ENCODE measurements at places on chromosomes 7 and 10.
A peak's percentile ranks its signal among the peaks of the same experiment; 100 is the strongest.

DNA sequence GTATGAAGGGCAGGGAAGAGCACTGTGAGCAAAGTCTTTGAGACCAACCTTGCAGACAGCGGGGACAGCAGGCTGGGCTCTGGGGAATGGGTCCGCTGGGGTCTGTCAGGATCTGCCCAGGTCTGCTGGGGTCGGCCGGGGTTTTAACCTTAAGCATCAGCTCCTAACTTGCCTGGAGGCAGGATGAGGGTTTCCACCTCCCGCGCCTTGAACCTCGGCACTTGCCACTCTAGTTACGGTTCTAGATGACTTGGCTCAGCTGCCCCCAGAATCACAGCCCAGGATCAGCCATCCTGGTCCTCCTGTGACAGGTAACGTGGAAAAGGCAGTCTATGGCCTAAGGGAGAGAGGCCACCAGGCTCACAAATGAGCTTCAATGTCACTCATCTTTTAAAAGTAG lies 50.4 kb upstream of the CACUL1 start:
- no peak for ATAC-seq

- ATAC-seq: no peak
These were observed 493.0 kb downstream of the LRMDA start for GRCh38 chr10:75924309-75924902.

DNA sequence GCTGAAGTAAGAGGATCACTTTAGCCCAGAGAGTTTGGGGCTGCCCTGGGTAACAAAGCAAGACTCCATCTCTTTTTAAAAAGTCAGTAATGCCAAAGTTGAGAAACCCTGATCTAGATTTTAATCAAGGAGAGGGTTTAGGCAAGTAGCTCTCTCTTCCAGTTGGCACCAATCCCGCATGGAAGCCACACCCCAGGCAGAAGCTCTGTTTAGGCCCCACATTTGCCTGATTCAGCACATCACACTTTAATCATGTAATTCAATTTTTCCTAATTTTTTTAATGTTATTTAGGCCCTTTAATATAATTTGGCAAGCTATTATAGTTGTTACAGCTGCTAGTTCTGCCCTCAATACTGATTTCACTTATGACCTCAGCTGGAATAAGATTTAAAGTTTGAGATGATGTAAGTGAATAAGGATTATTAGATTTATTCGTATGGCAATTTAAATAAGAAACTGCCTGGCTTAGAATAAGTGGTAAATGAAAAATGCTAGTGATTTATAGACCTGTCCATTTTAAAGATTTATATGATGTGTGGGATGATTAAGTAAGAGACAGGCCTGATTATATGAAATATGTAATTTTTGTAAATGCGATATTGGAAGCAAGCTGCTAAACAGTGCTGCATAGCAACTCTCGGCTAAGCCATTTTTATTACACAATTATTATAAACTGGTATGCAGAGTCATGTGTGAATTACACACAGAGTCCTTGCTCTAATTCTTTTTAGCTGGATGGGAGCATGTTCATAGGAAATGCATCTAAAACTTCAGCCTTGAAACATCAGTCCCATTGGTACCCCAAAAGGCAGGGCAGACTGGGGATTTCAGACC lies 80.2 kb upstream of the NFE2L3 start:
- ATAC-seq: no peak

- peak; percentile 55 for ATAC-seq
These were observed 8.7 kb downstream of the ANKRD1 start for GRCh38 chr10:90912174-90912573.

- ATAC-seq: no peak
These were observed 596.7 kb upstream of the LRRTM3 start for GRCh38 chr10:66329147-66329546.

GRCh38 chr7:151482883-151483710 lies 36.6 kb downstream of the RHEB start:
- ATAC-seq: peak; percentile 71

Measured in esophagus mucosa (tissue), 1 donor.